ENCODE measurements at places on chromosomes 3 and 15. TPM values are rescaled to one million over a fixed set of nuclear protein-coding genes. Genes with fewer than 3 reads are reported as not detected.

GRCh38 chr3:126267976-126268615 is 87.7 kb upstream of the ALDH1L1 start:
- no peak for DNase-seq
- H3K27me3 ChIP-seq = no peaks in the 10 kb centered on the region
- H3K27ac ChIP-seq = peak overlapping the region; percentile 90
- H3K36me3 ChIP-seq = no peaks in the 10 kb centered on the region

Gene AMT
- 9.0 TPM for total RNA-seq

Gene GPR156
- total RNA-seq = 0.09 TPM

GRCh38 chr3:167084545-167084944 is 295.6 kb downstream of the ZBBX start:
- H3K4me1 ChIP-seq = no peaks in the 10 kb centered on the region
- H3K27me3 ChIP-seq = no peaks in the 10 kb centered on the region
- H3K27ac ChIP-seq = no peak overlapping the region
- no peak for DNase-seq
- H3K4me3 ChIP-seq = no peak overlapping the region

GRCh38 chr3:188362405-188362831 is 208.5 kb downstream of the LPP start:
- no peaks in the 10 kb centered on the region for H3K36me3 ChIP-seq
- no peak overlapping the region for H3K4me3 ChIP-seq
- no peaks in the 10 kb centered on the region for H3K27me3 ChIP-seq
- no peak overlapping the region for H3K27ac ChIP-seq
- peaks cover 14% of the 10 kb centered on the region for H3K4me1 ChIP-seq

DNA sequence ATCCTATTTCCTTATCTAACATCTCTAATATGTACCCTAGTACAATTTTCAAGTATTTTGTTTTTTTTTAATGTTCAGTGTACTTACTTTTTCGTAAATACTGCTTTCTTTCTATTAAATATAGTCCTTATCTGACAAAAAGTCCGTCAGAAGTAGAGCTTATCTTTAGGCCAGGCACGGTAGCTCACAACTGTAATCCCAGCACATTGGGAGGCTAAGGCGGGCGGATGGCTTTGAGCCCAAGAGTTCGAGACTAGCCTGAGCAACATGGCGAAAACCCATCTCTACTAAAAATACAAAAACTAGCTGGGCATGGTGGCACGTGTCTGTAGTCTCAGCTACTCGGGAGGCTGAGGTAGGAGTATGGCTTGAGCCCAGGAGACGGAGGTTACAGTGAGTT is 41.1 kb downstream of the USP3 start:
- peaks cover 7% of the 10 kb centered on the region for H3K4me1 ChIP-seq
- H3K27ac ChIP-seq = no peak overlapping the region
- H3K27me3 ChIP-seq = no peaks in the 10 kb centered on the region
- H3K4me3 ChIP-seq = no peak overlapping the region

Gene HRG
- not detected for total RNA-seq

Gene JMJD7
- 36.7 TPM for total RNA-seq

DNA sequence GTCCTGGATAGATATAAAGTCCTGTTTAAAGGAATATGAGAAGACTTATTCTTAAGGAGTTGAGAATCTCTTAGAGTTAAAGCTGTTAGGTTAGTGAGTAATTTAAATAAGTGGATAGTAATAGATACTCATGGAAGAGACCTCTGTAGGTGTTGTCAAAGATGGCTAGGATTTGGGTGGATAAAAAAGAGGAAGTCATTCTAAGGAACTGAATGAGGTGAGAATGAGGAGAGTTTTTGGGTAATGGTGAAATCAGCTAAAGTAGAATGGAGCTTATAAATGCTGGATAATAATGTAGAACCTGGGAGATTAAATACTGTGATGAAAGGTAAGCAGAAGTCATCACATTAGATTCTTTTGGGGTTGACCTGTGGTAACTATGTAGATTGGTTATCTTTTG is 8.1 kb downstream of the ARIH1 start:
- no peak overlapping the region for H3K4me3 ChIP-seq
- H3K27me3 ChIP-seq = no peaks in the 10 kb centered on the region
- DNase-seq = no peak
- H3K27ac ChIP-seq = no peak overlapping the region
- peaks cover 34% of the 10 kb centered on the region for H3K4me1 ChIP-seq

GRCh38 chr15:59420108-59420507 is 17.9 kb upstream of the FAM81A start:
- no peaks in the 10 kb centered on the region for H3K36me3 ChIP-seq
- no peaks in the 10 kb centered on the region for H3K4me1 ChIP-seq
- no peaks in the 10 kb centered on the region for H3K27me3 ChIP-seq

- DNase-seq = no peak
- peaks cover 39% of the 10 kb centered on the region for H3K4me1 ChIP-seq
- H3K4me3 ChIP-seq = no peak overlapping the region
- peaks cover 21% of the 10 kb centered on the region for H3K36me3 ChIP-seq
Observed at GRCh38 chr15:52559575-52559974, 9.3 kb downstream of the ARPP19 start.

DNA sequence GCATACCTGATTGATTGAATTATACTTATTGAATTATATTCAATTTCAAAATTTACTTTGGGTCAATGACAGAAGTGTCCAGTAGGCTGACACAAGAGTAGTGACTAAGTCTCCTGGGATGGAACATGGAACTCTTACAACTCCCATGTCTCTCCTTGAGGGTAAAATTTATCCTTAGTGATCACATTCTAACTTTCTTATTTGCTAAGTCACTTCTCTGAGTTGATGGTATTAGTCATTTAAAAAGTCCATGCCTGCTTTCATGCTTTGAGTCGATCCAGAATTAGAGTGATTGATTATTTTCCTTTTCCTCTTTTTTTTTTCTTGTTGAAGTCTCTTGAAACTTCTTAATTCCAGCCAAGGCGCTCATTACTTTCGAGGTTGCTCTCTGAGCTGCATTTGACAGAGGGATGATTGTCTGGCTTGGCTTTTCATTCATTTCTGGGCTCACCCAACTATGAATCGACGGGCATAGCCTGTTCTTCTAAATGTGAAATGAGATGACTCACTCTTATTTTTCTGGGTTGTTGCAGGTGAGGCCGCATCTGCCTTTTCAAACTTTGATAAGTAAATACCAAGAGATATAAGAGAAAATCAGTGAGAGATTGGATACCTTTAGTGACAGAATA is 34.9 kb downstream of the LRRC3B start:
- H3K27ac ChIP-seq = no peak overlapping the region
- H3K36me3 ChIP-seq = no peaks in the 10 kb centered on the region
- H3K4me1 ChIP-seq = no peaks in the 10 kb centered on the region

DNA sequence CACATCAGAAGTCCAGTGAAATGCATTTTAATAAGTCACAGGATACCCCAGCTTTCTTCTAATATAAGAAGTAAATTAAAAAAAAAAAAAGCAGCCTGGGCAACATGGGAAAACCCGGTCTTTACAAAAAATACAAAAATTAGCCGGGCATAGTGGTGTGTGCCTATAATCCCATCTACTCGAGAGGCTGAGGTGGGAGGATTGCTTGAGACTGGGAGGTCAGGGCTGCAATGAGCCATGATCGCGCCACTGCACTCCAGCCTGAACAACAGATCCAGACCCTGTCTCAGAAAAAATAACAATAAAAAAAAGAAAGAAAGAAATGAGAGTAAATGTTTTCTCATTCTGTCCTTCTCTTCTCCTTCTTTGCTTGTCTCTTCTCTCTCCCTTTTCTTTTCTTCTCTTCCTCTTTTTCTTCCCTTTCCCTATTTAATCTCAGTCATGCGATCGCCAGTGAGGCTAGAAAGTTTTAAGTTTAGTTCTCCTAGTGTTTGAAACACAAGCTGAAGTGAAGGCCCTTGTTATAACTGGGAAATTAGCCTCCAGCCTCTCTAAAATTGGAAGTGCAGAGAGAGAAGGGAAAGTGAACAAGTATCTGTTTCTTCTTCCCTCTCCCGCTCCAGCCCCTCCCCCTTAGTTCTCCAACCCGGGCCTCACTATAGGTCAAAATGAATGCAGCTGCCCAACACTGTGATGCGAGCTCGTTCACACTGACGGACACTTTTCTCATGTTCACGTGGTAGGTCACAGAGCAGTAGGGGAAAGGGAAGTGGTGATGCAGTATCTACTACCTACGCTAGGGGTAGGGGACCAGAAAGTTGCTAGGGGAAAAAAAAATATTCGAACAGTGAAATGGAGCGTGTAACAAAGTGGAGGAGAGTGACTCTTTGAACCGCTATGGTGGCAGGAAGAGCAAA is 23.5 kb upstream of the TSC22D2 start:
- H3K27me3 ChIP-seq = no peaks in the 10 kb centered on the region
- H3K36me3 ChIP-seq = no peaks in the 10 kb centered on the region
- DNase-seq = peak; percentile 69
- peak overlapping the region; percentile 10 for H3K4me3 ChIP-seq

Gene RGMA
- 4.1 TPM for total RNA-seq

DNA sequence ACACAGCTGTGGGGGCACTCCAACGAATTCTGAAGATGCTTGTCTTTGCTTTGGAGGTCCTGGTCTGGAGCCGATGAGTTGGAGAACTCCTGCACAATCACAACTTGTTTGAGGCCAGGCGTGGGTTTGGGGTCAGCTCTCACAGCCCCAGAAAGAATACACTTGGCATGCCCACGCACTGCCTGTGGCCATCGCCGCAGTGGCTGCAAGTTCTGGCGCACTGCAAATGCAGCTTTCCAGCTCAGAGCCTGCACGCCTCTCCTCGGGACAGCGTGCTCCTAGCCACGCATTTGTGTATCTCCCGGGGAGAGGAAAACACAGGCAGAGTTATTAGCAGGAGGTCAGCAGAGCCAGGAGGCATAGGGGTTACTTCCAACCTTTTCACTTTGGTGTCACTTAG is 282.7 kb downstream of the ADAMTS17 start:
- H3K4me3 ChIP-seq = no peak overlapping the region
- no peak overlapping the region for H3K27ac ChIP-seq
- no peaks in the 10 kb centered on the region for H3K36me3 ChIP-seq
- H3K4me1 ChIP-seq = peaks cover 7% of the 10 kb centered on the region
- H3K27me3 ChIP-seq = no peaks in the 10 kb centered on the region
- DNase-seq = no peak

- H3K4me3 ChIP-seq = no peak overlapping the region
- no peaks in the 10 kb centered on the region for H3K27me3 ChIP-seq
- no peak overlapping the region for H3K27ac ChIP-seq
- no peak for DNase-seq
Observed at GRCh38 chr3:11624161-11624560, 19.6 kb downstream of the VGLL4 start.

- no peak for DNase-seq
- no peaks in the 10 kb centered on the region for H3K4me1 ChIP-seq
- H3K27ac ChIP-seq = no peak overlapping the region
- H3K4me3 ChIP-seq = no peak overlapping the region
- no peaks in the 10 kb centered on the region for H3K27me3 ChIP-seq
- no peaks in the 10 kb centered on the region for H3K36me3 ChIP-seq
Observed at GRCh38 chr3:7960601-7961000, 541.0 kb upstream of the LMCD1 start.

Gene DNAJB8
- total RNA-seq = not detected
